ENCODE measurements at places on chromosomes 1 and 21.
A peak's percentile ranks its signal among the peaks of the same experiment; 100 is the strongest.

DNA sequence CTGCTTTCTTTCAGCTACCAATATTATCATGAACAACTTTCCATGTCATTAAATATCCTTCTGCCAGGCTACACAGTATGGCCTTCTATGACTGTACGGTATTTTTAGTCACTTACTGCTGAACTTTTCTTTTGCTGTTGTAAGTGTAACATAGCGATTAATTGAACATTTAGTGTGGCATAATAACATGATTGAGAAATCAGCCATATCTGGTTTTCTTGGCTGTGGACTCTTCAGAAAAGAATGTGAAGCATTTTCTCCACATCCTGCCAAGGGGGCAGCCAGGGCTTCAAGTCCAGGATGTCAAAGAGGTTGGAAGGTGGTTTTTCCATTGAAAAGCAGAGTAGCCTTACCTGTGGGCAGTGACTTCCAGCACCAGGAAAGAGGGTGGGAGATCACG, 8.8 kb upstream of the AHCYL1 start:
- DNase-seq, result peak; percentile 71

DNA sequence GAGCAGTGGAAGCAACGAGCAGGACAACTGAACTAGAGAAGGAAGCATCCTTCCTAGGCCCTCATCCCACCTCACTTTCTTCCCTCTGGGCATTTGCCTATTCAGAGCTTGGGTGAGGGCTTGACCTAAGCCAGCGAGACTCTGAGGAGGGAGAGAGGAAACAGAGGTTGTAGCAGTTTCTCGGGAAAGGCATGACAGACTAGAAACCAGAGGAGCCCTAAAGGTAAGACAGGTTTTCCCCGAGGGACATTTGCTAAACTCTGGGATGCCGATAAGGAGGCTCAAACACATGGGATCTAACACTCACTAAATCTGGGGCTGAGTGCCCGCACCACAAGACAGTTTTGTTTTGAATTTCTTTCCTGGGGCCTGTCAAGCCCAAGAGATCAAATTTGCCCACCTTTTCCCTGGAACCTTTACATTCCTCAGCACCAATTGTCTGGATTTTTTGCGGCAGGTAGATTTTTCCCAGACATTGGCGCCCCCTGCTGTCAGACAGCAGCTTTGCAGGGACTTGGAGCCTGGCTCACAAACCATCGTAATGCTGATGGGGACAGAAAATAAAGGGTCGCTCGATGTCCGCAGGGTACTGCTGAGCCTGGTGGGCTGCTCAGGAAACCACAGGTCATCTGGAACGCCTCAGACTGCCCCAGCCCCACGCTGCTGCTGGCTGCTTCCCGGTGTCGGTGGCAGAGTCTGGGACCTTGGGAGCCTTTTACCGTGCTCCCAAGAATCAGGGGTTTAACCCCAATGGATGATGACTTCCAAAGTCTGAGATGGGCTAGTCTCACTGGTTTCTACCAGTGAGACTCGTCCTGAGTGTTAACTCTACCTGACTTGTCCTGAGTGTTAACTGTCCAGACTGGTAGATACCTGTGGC, 23.4 kb upstream of the TSPAN2 start:
- DNase-seq, result peak; percentile 15

DNA sequence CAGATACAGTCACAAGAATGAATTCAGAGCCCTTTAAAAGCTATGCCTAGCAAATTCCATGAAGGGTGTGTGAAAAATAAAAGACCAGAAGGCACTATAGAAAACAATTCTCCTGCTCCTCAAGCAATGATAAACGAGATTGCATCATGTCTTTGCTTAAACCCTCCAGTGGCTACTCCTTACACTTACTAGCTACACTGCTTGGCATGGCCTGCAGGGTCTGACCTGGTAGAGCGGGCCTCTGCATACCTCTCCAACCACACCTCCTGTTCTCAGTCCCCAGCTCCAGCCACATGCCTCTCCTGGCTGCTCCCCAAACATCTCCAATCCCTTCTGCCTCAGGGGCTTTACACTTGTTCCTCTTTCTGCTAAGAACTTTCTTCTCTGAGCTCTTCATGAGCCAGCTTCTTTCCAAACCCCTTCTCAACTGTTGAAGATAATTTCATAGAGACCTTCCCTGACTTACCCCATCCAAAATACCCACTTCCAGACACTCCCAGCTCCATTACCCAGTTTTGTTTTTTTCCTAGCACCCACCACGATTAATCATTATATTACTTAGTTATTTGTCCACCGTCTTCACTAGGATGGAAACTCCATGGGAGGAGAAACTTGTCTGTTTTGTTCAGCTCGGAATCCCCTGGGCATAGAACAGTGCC, 11.2 kb upstream of the CREG1 start:
- no peak for DNase-seq

- no peak for DNase-seq
Observed at GRCh38 chr1:55640708-55641473, 425.7 kb upstream of the USP24 start.

DNA sequence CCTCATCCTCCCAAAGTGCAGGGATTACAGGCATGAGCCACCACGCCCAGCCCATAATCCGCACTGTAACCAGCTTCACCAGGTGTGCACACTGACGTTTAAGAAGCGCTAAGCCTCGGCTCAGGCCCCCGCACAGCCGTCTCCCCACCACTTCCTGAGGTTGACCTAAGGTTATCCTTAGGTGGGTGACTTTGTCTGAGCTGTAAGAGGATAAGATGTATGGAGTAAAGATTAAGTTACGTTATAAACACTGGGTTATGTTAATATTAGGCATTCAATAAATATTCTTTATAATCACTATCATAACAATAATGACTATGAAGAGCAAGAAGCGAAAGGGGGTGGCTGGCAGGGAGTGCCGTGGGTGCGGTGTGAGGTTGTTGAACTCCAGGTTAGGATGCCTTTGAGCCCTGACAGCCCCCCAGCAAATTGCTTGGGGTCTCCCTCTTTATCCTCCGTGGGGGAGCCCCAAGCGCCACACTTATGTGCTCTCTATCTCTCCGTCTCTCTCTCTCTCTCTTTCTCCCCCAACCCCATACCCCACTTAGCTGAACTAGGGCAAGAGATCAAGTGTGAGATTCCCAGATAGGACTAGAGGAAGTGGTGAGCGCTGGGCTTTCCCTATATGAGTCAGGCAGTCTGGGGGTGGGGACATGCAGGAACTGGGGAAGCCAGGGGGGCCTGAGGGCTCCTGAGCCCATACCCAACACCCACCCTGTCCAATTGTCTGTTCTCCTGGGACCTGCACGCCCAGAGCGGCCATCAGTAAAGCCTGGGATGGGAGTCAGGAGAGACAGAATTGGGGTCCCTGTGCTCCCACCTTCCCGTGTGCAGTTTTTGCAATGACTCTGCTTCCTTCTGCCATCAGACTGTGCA, 7.6 kb downstream of the EFHD2 start:
- peak; percentile 69 for DNase-seq

- DNase-seq, result no peak
Observed at GRCh38 chr1:149915429-149916192, 2.0 kb downstream of the SV2A start.

GRCh38 chr1:76240316-76240715, 165.8 kb downstream of the ST6GALNAC3 start:
- no peak for DNase-seq

- DNase-seq, result no peak
Observed at GRCh38 chr1:67816095-67816475, 17.2 kb downstream of the GNG12 start.

DNA sequence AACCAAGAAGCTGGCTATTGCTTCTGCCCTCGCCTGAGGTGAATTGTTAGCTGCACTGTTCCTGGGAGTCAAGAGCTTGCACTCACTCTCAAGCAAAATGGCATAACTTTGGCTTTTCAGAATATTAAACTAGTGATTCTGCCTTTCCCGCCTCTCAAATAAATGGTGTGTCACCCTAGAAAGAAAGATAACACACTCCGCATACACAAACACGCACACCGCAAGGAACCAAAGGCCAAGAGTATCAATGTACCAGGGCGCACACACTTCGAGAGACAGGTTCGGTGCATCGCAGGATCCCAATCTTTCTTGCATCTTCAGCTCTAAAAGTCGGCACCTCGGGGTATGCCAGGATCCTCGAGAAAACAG, 470 bp upstream of the RTCA start:
- DNase-seq, result peak; percentile 53

DNA sequence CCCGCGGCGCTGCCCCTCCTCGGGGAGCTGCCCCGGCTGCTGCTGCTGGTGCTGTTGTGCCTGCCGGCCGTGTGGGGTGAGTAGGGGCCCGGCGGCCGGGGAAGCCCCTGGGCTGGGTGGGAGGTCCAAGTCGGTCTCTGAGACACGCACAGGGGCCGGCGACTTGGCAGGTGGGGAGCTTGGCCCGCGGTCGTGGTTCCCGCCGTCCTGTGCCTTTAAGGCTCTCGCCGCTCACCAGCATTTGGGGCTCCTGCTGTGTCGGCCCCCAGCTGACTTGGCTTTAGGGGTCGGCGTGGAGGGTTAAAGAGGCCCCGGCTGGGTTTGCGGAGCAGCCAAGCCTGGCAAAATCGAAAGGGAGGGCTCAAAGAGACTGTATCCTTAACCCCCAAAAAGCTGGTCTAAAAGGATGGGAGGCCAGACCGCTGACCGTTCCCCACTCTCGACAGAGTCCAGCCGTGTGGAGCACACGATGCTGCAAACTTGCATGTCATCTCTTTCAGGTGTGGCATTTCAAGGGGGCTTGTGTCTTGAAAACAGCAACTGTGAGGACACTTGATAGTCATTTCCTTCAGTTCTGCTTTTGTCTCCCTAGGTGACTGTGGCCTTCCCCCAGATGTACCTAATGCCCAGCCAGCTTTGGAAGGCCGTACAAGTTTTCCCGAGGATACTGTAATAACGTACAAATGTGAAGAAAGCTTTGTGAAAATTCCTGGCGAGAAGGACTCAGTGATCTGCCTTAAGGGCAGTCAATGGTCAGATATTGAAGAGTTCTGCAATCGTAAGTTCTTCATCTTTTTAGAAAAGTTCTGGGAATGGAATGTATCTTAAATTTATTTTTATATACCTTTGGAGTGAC, 540 bp downstream of the CD55 start:
- DNase-seq, result peak; percentile 20

- no peak for DNase-seq
Observed at GRCh38 chr21:43829575-43830119, 35.4 kb upstream of the AGPAT3 start.

DNA sequence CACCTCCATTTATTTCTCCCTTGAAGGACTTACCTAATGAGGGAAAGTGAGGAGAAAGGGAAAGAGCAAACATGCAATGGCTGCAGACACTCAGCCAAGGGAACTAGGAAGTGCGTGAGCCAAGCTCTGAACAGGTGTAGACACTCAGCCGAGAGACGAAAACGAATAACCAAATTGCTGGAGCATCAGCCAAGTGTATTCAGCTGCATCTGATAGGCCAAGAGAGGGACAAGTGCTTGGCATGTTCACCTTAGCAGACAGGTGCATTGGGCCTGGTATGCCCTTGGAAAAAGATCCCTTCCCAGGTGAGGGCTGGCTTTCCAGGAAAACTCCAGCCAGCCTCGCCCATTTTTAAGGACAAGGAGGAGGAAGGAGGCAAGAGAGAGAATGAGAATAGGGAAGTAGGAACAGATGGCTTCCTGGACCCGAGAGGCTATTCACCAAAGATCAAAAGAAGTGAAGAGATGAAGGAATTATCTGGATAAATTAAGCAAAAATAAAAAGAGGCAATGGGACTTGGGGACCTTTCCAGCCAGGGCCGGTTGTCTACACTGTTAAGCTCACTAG, 184.7 kb downstream of the TOMM20 start:
- DNase-seq, result no peak

- peak; percentile 48 for DNase-seq
Observed at GRCh38 chr21:24045775-24046215, 1561.5 kb downstream of the MRPL39 start.

GRCh38 chr1:13992489-13993285, 292.7 kb downstream of the PRDM2 start:
- no peak for DNase-seq

- DNase-seq, result no peak
Observed at GRCh38 chr1:110462093-110462492, 11.1 kb downstream of the PROK1 start.

- DNase-seq, result no peak
Observed at GRCh38 chr1:111802110-111802509, 46.4 kb downstream of the DDX20 start.

DNA sequence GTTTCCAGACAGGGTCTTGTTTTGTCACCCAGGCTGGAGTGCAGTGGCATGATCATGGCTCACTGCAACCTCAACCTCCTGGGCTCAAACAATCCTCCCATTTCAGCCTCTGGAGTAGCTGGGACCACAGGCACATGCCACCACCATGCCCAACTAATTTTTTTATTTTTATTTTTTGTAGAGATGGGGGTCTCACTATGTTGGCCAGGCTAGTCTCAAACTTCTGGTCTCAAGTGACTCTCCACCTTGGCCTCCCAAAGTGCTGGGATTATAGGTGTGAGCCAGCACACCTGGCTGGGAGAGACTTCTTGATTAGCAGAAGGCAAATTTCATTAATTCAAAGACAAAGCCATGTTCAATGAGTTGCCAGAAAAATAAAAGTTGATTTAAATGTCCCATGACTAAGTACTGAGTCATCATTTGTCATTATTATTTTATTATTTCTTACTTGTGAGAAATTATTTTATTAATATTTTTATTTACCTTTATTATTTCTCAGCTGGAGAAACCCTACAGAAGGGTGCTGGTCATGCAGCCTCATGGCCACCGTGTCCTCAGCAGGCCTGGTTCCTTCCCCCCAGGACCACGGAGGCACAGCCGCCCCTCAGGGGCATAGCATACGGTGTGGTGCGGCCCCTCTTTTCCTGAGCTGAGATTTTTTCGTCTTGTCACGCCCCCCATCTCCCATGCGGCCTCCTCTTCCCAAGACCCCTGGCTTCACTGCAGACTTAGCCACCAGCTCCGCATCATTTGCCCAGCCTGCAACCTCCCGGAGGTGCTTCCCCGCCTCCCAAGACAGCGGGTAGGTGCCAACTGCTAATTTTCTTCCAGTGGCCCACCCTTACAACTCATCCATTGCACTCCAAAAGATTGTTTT, 55.3 kb upstream of the SIM2 start:
- DNase-seq, result no peak

- DNase-seq, result peak; percentile 34
Observed at GRCh38 chr1:156281281-156281680, 1.3 kb downstream of the SMG5 start.

- peak; percentile 58 for DNase-seq
Observed at GRCh38 chr1:203559523-203559922, 65.6 kb downstream of the OPTC start.

All from kidney glomerular epithelial cell (primary cell).